Activated CD8-positive, alpha-beta memory T cell treated with anti-CD3 and anti-CD28 coated beads, Interleukin-2, amount 10 ng/mL, durations not matched to agents 7 days and 5 days (primary cell): ENCODE measurements at places on chromosomes 5 and 9.
A peak's percentile ranks its signal among the peaks of the same experiment; 100 is the strongest.

GRCh38 chr5:91499943-91500531 lies 116.9 kb upstream of the ARRDC3 start:
- no peak for DNase-seq

DNA sequence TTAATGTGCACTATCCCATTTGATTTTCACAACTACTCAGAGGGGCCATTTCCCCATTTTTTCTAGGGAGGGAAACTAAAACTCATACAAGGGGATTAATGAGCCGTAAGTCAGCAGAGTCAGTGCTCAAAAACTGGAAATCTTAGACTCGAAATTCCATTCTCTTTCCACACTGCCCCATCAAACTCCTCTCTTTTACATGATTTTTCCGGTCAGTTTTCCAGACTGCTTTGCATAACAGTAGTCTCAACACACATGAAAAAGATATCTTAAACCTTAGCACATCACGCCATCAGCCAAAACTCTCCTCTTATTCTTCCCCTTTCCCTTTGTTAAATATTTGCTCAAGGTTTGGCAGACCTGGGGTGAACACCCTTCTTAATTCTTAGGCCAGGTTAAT lies 332.0 kb downstream of the RFX3 start:
- DNase-seq, result no peak

DNA sequence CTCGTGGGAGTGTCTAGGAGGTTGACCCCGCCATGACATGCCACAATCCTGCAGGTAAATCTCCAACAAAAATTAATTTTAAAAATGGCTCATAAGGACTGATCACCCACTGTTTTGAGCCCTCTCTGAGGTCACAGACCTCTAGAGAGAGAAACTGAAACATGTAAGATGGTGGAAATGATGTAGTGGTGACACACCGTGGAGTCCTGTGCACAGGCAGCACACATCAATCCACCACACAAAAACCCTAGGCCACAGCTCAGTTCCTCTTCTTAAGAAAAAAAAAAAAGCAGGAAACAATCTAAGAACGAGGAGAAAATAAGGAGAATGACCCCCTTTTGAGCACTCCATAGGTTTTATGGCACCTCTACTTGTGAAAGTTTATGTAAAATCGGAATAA lies 93.8 kb upstream of the FAM120A start:
- peak; percentile 60 for DNase-seq

- DNase-seq, result no peak
Measured at GRCh38 chr5:84376346-84376745, 8.3 kb downstream of the EDIL3 start.

DNA sequence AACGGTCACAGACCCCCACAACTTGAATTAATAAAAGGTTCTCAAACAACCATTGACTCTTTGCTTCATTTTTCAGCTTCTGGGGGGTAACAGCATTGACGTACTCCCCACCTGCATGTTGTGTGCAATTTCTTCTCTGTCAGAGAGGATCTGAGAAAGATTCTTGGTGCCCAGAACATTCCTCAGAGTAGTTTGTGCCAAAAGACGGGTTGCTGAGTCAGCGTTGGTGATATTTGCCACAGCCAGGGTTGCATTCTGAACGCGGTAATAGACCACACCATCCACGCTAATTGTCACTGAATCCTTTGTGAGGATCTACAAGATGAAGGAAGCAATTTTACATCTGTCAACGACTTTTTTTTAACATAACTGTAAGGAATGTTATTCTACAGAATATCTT lies 21.0 kb downstream of the STOM start:
- no peak for DNase-seq

- DNase-seq, result peak; percentile 69
Measured at GRCh38 chr9:613771-614347, 227.6 kb upstream of the DMRT1 start.

DNA sequence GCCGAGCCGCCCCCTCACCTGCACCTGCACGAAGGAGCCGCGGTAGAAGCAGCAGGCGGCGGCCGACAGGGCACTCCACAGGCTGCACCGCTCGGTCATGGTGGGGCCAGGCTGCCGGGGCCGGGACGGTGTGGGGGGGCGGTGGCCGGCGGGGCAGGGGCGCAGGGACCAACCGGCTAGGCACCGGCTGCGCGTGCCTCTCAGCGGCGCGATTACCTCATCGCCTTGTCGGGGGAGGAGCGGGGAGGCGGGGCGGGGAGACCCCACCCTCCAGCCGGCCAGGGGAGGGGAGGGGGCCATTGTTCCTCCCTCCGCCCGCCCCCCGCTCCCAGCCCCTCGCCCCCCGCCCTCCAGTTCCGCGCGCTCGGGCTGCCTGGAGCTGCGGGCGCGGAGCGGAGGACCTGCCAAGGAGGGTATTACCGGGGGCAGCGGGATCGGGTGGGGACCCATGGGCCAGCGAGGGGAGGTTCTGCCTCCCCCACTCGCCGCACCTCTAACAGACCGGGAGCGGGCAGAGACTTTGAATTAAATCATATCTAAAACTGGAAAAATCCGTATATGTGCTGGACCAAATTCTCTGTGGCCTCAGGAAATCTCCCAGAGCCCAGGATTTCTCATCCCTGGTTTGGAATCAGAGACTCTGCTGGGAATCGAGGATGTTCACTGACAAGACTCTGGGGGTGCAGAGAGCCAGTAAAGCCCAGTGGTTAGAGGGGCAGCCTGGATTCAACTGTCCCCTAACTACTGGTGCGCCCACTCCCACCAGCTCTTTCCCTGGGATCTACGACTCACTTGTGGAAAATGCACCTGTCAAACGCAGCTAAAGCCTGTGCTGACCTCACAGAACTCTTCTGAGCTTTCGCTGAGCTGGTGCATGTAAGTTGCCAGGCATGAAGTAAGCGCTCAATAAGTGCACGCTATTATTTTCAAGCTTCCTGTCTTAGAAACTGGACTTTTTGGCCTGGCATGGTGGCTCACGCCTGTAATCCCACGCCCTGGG lies 20.3 kb upstream of the TOR2A start:
- no peak for DNase-seq

- no peak for DNase-seq
Measured at GRCh38 chr5:118968406-118968911, 19.9 kb downstream of the DTWD2 start.

DNA sequence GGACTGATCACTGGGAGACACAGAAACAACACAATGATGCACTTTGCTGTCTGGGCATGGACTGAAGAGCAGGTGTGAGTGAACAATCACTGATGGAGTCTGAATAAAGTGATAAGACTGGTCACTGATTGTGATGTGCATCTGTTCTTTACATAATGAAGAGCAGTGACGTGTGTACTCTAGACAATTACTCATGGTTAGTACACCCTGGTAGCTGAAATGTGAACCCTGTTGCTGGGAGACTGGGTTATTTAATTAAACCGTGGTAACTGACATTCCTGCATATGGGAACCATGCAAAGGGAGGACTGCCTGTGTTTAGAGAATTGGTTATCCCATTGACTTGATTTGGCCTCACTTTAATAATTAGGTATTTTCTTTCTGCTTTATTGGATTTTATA lies 202.9 kb downstream of the NR2F1-AS1 start:
- DNase-seq, result no peak

DNA sequence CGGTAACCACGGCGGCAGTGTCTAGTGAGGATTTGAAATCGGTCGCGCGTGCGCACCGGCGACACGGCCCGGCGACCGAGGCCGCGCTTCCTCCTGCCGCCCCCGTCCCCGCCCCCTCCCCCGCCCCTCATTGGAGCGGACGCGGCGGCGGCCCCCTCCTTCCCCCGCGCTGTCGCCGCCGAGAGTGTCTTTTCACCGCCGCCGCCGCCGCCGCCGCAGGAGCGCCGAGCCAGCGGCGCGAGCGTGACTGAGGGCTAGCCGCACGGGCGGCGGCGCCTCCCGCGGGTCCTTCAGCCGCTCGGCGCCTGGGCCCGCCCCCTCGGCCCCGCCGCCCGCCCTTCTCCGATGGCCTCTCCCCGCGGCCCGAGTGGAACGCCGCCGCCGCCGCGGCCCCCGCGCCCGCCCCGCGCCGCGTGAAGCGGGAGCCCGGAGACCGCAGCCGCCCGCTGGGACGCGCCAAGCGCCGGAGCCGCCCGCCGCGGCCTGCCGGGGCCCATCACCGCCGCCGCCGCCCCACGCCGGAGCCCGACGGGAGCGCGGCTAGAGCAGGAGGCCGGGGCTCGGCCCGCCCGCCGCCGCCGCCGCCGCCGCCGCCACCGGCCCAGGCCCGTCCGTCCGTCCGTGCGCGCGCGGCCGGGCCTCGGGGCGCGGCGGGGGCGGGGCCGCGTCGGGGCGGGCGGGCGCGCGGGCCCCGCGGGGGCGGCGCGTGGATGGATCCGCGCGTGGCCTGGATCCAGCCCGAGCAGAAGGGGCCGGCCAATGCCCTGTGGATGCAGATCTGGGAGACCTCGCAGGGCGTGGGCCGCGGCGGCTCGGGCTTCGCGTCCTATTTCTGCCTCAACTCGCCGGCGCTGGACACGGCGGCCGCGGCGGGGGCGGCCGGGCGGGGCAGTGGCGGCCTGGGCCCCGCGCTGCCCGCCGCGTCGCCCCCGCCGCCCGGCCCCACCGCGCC lies at the start of gene TENT4A:
Gene TENT4A, plus strand, starts transcription at position 159 of the 952 bp plus-strand sequence. Its CDS starts 552 bp downstream, at position 711.
- DNase-seq, result no peak

DNA sequence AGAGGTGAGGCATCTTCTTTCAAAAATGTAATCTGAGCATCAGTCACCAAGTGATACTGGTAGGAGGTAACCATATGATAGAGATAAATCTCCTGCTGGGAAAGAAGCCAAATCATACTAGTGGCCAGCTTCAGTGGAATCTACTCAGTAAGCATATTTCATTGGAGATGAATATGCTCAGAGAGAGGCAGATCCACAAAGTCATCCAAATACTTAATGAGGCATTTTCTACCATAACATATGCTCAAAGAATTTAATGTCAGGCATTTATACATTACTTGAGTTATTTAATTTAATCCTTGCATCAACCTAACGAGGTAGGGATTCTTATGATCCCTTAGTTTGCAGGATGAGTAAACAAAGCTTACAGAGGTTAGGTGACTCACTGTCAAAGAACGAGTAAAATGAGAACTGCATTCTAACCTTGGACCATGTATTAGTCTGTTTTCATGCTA lies 50.9 kb upstream of the DMRTA1 start:
- no peak for DNase-seq

- no peak for DNase-seq
Measured at GRCh38 chr9:70101265-70101664, 57.6 kb downstream of the MAMDC2 start.
